ENCODE measurements at places on chromosomes 1 and 21. TPM values are rescaled to one million over a fixed set of nuclear protein-coding genes. Genes with fewer than 3 reads are reported as not detected.

- no peak for DNase-seq
- no peaks in the 10 kb centered on the region for H3K36me3 ChIP-seq
- H3K4me3 ChIP-seq, result no peak overlapping the region
- H3K27ac ChIP-seq, result no peak overlapping the region
These were observed 116.4 kb upstream of the KCNJ15 start for GRCh38 chr21:38140207-38140903.

GRCh38 chr1:11037740-11038182, 9.3 kb downstream of the MASP2 start:
- DNase-seq, result peak; percentile 37
- H3K4me3 ChIP-seq, result no peak overlapping the region
- no peaks in the 10 kb centered on the region for H3K27me3 ChIP-seq

DNA sequence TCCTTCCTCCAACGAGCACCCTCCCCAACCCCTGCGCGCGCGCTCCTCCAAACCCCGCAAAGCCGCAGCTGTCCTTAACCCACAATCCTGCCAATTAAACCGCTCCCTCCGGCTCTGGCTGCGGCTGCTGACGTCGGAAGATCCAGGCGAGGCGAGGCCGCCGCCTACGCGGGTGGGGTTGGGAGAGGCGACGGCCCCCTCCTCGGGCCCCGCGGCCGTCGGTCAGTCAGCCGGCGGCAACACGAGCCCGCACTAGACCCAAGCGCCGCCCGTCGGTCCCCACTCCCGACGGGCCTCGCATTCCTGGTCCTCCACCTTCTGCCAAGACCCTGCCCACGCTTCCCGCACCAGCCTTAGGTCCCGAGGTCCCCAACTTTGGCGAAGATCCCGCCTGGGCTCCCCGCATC, 75.4 kb downstream of the VWA5B1 start:
- H3K4me1 ChIP-seq, result no peaks in the 10 kb centered on the region
- no peak for DNase-seq
- no peaks in the 10 kb centered on the region for H3K27me3 ChIP-seq
- no peak overlapping the region for H3K4me3 ChIP-seq

DNA sequence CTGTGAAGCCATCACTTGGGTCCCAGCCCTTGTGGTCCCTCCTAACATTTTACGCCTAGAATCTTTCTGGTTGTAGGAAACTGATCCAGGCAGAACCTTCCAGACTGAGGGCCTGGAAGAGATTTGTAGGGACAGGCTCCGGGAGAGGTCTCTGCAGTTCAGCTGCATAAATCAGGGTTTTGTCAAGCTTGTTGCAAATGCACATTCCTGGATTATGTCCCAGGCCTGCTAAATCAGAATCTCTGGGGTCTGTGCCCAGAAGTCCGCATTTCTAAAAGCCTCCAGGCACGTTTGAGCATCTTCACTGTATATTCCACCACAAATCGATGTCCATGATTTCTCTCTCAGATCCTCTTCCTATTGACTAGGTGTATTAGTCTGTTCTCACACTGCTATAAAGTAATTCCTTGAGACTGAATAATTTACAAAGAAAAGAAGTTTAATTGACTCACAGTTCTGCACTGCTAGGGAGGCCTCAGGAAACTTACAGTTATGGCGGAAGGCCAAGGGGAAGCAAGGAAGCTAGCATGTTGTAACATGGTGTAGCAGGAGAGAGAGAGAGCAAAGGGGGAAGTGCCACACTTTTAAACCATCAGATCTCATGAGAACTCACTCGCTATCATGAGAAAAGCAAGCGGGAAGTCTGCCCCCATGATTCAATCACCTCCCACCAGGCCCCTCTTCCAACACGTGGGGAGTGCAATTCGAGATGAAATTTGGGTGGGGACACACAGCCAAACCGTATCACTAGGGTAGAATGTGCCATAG, 1.2 kb upstream of the FHAD1 start:
- H3K27me3 ChIP-seq, result no peaks in the 10 kb centered on the region
- H3K4me3 ChIP-seq, result no peak overlapping the region
- peaks cover 3% of the 10 kb centered on the region for H3K4me1 ChIP-seq
- H3K27ac ChIP-seq, result no peak overlapping the region
- DNase-seq, result no peak

GRCh38 chr1:229344937-229345684, 2.3 kb upstream of the CCSAP start:
- no peak overlapping the region for H3K27ac ChIP-seq
- H3K27me3 ChIP-seq, result no peaks in the 10 kb centered on the region
- H3K4me3 ChIP-seq, result no peak overlapping the region
- no peaks in the 10 kb centered on the region for H3K36me3 ChIP-seq
- DNase-seq, result no peak
- peaks cover 6% of the 10 kb centered on the region for H3K4me1 ChIP-seq

GRCh38 chr1:8662380-8663072, 154.9 kb downstream of the RERE start:
- DNase-seq, result no peak
- no peaks in the 10 kb centered on the region for H3K27me3 ChIP-seq
- peak overlapping the region; percentile 89 for H3K27ac ChIP-seq
- H3K36me3 ChIP-seq, result no peaks in the 10 kb centered on the region
- H3K4me1 ChIP-seq, result peaks cover 37% of the 10 kb centered on the region
- H3K4me3 ChIP-seq, result no peak overlapping the region

DNA sequence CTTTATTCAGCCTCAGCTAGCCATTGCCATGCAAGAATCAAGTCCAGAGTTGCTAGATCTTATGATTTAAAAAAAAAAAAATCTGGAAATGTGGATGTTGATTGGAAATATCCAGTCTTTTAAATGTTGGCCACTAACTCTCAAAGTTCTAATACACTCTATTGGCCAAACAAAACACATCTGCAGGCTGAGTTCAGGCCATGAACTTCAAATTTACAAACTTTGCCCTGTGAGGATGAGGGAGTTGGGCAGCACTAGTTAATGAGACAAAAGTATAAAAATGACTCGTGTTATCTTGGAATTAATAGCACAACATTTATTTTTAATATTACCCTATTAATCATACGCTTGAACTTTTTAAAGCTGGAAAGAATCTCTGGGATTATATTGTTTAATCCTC, 432.3 kb downstream of the PLPP3 start:
- no peaks in the 10 kb centered on the region for H3K27me3 ChIP-seq
- H3K4me3 ChIP-seq, result no peak overlapping the region
- no peaks in the 10 kb centered on the region for H3K36me3 ChIP-seq
- H3K27ac ChIP-seq, result peak overlapping the region; percentile 31
- DNase-seq, result no peak

GRCh38 chr21:43866659-43867331, 1.8 kb downstream of the AGPAT3 start:
- no peaks in the 10 kb centered on the region for H3K36me3 ChIP-seq
- DNase-seq, result no peak
- H3K27me3 ChIP-seq, result no peaks in the 10 kb centered on the region
- peak overlapping the region; percentile 100 for H3K4me3 ChIP-seq

DNA sequence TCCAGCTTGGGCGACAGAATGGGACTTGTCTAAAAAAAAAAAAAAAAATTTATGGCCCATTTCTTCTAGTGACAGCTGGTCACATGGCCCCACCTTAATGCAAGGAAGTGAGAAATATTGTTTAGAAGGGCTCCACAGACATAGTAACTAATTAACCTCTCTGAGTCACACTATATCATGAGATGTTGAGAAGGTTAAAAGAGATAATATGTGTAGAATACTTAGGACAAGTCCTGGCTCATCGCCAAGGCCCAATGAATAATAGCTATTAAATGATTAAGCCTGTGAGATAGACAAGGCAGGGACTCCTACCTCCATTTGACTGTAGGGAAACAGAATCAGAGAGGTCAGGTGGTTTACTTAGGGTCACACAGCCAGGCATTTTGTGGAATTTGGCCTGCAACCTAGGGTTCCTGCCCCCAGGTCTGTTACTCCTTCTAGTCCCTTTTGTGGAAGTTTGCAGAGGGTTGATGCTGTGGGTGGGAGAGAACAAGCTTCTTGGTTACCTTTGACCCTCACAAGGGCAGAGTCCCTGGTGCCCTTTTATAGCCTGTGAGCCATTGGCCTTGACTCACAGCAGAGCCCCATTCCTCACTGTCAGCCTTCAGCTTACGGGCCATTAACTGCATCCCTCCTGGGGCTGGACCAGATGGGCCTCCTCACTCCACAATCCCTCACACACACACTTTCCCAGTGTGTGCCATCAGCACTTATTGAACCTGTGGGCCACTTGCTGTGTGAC, 48.5 kb downstream of the OPRD1 start:
- no peak overlapping the region for H3K27ac ChIP-seq
- no peak overlapping the region for H3K4me3 ChIP-seq
- no peak for DNase-seq
- no peaks in the 10 kb centered on the region for H3K4me1 ChIP-seq
- H3K27me3 ChIP-seq, result no peaks in the 10 kb centered on the region

GRCh38 chr1:20100632-20101355, 18.5 kb downstream of the PLA2G2D start:
- H3K27me3 ChIP-seq, result no peaks in the 10 kb centered on the region
- H3K36me3 ChIP-seq, result no peaks in the 10 kb centered on the region
- no peak overlapping the region for H3K27ac ChIP-seq
- DNase-seq, result no peak
- no peaks in the 10 kb centered on the region for H3K4me1 ChIP-seq
- no peak overlapping the region for H3K4me3 ChIP-seq

RAB7B gene
- not detected for total RNA-seq

FNDC10 gene
- total RNA-seq, result 1.8 TPM

UBAP2L gene
- 67.8 TPM for total RNA-seq

ZMYND12 gene
- total RNA-seq, result not detected

APCS gene
- not detected for total RNA-seq

MSH4 gene
- total RNA-seq, result not detected
